Activated naive CD4-positive, alpha-beta T cell treated with anti-CD3 and anti-CD28 coated beads, Interleukin-2, amount 50 U/mL, for 72 hours (primary cell): ENCODE measurements at places on chromosomes 5 and 9.

DNA sequence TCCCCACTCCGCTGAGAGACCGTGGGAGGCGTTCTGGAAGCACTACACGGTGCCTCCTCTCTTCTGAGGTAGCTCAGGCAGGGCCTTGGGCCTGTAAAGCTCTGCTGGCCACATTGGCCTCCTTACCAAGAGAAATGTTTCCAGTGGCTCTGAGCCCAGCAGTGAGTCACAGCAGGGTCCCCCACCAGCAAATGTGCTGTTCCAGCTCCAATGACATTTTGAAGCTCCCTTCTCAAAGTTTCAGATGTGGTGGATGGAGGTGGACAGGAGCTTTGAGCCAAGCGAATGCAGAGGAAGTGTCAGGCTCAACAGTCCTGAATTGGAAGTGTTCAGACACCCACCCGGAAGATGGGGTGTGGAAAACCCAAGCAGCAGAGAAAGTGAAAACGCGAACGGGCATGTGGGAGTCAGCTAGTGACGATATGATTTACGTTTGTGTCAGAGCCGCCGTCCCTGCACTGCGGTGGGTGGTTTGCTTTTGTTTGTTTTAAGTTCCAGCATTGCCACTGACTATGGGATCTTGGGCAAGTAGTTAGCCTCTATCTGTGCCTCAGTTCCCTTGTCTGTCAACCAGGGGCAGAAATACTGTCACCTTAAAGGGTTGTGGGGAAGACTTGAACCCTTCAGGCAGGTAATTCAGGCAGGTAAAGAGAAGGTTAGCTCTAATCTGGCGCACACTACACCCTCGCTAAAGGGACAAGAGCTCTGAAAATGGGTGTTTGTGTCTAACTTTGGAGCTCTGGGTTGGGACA, 38.2 kb downstream of the C5orf15 start:
- DNase-seq = peak; percentile 59

DNA sequence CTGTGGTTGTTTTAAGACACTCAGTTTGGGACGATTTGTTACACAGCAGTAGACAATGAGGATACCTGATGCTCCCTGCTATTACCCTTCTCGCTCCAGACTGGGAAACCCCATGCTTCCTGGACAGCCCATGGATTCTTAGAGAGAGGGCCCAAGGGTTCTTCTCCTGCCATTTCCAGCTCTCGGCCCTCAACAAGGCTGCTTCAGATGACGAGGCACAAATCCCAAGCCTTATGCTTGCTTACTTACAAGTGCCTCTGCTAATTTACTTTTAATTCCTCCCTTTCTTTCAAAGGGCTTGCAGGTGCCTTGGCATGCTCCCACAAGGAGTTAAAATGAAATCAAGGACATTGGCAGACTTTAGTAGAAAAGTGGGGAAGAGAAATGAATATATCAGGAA, 79.4 kb downstream of the GADD45G start:
- no peak for DNase-seq

DNA sequence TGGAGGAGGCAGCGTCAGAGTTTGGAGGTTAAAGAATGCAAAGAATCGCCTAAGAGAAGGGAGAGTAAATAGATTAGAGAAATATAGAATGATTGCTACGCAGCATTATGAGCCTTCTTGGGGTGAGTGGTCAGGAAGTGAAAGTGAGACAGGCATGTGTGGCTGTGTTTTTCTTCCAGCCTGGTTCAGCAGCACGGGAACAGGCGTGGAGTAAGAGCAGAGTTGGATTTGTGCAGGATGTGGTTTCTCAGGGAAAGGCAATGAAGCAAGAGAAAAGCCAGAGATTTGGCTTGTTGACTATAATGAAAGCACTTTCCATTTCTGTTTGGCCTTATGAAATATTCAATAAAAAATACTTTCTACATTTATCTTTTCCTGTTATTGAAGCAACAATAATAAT, 34.3 kb upstream of the FRMD3 start:
- DNase-seq = no peak

- no peak for DNase-seq
These were observed 117.9 kb downstream of the GADD45G start for GRCh38 chr9:89722712-89723111.

DNA sequence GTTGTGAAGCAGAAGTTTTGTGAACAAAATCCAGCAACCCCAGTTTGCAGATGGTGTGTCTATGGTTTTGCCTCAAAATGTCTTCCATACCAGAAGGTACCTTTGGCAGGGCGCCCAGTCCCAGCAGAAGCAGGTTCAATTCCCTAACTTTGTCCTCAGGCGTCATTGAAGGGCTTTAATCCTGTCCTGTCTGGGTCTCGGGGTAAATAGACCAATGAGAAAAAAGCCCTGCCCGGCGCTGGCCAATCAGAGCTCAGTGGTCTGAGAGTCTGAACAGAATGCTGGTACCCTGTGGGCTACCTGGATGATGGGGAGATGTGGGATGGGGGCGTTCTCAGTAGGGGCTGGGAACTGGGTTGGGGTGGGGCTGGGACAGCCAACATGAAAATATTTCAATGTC, 6.2 kb upstream of the ST6GALNAC4 start:
- no peak for DNase-seq

GRCh38 chr5:172008111-172008455, 1.6 kb upstream of the FBXW11 start:
- DNase-seq = no peak

DNA sequence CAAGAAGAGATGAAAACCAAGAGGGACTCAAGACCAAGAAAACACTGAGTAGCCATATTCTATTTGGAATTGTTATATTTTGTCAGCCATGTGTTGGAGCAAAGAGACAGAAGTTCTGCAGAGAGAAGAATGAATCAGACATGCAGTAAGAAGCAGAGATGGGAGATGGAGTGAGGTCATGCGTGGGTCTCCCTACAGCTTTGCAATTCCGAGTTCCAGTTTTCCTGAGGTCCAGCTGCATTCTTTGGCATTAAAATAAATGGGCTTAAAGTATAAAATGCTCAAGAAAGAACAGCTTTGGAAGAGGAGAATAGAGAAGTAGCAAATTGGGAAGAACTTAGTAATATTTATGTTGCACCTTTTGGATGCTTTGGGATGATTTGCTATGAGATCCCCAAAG, 361.6 kb downstream of the NPR3 start:
- no peak for DNase-seq

DNA sequence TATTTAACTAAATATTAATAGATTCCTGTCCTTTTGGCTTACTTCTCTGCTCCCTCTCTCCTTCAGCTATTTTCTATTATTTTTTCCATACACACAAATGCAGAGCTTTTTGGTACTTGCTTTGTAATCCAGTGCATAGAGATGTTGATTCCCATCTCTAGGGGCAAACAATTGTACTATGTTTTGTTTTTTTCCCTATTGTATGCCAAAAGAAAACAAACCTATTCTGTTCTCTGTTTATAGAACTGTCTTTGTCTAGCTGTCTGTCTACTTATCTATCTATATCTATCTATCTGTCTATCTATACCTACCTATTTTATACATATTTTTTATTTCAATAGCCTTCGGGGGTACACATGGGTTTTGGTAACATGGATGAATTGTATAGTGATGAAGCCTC, 121.6 kb upstream of the LIFR start:
- no peak for DNase-seq

GRCh38 chr9:131407717-131408195, 13.9 kb downstream of the PRRC2B start:
- no peak for DNase-seq

DNA sequence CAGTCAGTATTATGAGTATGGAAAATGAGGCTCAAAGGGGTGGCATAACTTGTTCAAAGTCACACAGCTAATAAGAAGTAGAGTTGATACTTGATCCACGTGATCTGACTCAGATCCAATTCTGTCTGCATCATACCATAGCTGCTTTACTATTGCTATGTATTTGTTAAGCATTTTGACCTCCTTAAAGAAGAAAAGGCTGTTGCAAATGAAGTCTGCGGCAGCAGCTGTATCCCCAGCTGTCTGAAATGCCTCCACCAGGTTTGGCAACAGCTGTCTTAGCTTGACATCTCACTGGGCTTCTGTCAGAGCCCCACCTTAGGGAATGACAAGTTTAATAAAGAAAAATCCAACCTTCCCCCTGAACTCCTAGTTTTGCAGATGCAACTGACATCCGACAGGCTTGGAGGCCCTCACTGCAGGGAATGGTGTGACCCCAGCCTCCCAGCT, 75.6 kb upstream of the SLC44A1 start:
- DNase-seq = no peak

DNA sequence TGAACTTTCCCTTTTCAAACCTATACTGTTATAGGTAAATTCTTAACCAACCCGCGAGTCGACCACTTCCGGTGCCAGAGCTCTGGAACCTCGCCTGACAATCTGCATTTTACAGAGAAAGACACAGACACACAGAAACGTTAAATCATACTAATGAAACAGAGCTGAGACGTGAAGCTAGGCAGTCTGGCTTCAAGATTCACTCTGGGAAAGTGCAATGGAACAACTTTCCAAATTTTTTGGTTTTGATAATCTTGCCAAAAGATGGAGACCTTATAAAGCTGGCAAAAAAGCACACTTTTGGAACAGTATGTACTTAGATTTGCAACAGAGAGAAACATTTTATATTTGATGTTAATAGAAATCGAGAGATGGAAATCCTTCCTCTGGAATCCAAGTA, 15.9 kb upstream of the WNT8A start:
- no peak for DNase-seq

GRCh38 chr5:131627207-131627865, 7.7 kb downstream of the RAPGEF6 start:
- no peak for DNase-seq
